ENCODE measurements at places on chromosomes 5 and 9.

- DNase-seq: peak; percentile 53
Observed at GRCh38 chr9:129489838-129490582, 130.9 kb downstream of the C9orf50 start.

DNA sequence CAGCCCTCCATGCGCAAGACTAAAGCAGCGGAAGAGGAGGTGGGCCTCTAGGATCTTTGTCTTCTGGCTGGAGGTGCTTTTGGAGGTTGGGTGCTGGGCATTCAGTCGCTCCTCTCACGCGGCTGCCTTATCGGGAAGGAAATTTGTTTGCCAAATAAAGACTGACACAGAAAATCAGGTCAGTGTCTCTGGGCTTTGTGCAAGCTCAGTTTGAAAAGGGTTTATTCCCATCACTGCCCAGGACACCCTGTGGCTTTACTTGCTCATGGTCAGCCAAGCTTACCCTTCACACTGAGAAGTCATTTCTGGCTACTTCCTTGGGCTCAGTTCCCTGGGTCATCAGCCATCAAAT lies 10.5 kb downstream of the SLC2A8 start:
- DNase-seq: no peak

DNA sequence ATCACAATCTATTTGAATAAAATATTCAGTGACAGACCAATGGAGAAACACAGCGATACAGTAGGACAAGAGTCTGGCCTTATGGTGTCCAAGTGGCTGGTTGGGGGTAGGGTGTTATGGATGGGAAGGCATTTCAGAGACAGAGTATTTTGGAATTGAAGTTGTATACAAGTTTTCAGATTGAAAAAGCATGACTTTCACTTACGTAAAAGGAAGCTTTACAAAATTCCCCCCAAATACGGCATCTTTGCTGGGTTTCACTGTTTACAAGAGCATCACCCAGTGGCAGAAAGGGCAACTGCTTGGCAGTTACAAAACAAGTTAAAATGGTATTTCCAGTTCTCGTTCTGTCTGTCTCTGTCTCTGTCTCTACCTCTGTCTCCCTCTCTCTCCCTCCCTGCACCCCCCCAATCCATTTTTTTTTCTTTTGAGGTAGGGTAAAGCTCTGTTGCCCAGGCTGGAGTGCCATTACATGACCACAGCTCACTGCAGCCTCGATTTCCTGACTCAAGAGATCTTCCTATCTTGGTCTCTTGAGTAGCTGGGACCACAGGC lies 86.2 kb downstream of the PTPN3 start:
- DNase-seq: no peak

GRCh38 chr9:78038620-78039300 lies 7.1 kb upstream of the GNAQ start:
- no peak for DNase-seq

DNA sequence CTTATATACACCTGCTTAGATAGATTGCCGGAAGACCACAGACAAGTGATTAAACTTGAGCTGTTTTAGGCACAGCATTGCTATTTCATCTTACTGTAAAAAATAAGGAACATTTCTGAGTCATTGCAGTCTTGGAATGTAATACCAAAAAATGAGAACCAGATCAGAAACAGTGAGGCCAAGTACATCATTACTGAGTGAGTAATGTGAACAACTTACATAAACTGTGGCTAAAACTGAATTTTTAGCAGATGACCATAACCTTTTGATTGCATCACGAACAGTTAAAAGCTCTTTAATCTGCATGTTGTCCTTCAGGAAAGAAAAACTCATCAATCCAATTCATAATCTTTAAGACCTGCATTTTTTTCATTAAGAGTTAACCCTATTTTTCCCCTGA lies 157.1 kb upstream of the FGF10 start:
- no peak for DNase-seq

- no peak for DNase-seq
Observed at GRCh38 chr5:172077664-172078425, 71.4 kb upstream of the FBXW11 start.

DNA sequence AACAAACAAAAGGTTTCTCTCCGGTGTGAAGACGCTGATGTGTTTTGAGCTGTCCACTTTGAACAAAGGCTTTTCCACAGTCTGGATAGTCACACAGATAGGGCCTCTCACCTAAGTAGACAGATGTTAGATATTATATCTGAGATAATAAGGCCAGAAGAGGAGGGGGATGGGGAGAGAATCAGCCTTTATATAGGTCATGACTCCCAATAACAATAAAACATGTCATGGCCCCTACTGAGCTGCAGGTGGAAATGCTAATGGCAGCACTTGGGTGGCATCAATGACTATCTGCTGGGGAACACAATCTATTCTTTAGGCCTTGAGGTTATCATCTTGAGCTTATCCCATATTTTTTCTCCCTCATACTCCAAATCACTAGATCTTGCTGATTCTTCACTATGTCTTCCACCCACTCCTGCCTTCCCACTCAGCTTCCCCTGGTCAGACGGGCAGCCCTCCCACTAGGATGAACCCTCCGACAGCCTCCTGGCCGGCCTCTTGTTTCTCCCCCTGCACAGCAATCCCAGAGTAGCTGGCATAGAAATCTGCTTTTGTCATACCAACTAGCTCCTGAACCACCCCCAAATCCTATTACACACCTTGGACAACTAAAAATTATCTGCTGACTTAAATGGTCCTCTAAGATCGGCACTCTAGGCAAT lies 11.5 kb upstream of the SLC35D2 start:
- DNase-seq: no peak

DNA sequence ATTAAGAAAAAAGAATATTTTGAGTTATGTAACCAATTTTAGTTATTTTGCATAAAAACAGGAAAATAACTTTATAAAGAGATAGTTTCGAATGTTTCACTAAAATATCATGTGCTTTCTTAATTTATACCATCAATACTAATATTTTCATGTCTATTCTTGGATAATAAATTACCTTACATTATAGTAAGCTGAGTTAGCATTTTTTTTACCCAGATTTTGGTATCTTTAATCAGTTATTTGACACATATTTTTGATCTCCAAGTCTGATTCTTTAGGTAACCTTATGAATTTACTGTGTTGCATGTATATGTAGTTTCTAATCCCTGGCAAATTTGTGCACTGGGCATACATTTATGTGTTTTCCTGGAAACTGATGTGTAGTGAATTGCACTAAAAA lies 138.0 kb downstream of the KDM4C start:
- DNase-seq: no peak

- DNase-seq: no peak
Observed at GRCh38 chr5:172692981-172693380, 51.9 kb downstream of the NEURL1B start.

DNA sequence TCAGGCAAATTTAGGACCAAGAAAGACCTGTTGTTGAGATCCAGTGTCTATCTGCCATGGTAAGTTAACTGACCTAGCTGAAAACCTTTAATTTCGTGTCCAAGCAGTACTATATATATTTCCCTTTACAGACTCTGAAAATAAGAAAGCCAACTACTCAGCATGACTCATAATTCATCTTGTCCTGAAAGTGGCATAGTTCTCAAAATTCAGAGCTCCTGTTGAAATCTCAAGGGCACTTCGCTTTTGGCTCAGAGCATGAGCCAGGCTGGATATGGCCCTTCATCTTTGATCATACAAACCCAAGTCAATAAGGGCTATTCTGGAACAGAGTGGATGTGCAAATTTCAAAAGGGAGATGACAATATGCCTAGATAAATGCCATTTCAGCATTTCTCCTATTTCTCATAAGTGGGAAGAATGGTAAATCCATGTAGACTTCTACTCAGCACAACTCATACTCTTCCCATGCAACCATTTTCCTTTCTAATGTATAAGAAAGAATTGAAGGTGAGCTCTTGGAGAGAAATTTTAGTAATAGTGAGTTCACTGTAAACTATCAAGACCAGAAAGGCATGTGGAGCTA lies 567.9 kb upstream of the DAB2 start:
- no peak for DNase-seq

GRCh38 chr5:172114875-172115422 lies 73.1 kb downstream of the STK10 start:
- DNase-seq: peak; percentile 45

GRCh38 chr9:97593960-97594359 lies 39.2 kb downstream of the TSTD2 start:
- DNase-seq: no peak

DNA sequence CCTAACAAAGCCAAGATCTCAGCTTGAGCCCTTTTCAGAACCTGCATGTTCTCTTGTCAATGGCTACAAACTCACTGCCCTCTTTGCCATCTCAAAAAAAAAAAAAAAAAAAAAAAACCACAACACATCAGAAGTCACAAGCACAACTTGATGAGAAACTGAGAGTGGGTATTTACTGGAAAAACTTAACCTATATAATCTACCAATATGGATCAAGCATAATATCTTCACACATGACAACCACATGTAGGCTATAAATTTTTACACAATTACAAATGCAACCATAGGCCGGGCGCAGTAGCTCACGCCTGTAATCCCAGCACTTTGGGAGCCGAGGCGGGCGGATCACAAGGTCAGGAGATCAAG lies 9.0 kb downstream of the MTMR12 start:
- no peak for DNase-seq

DNA sequence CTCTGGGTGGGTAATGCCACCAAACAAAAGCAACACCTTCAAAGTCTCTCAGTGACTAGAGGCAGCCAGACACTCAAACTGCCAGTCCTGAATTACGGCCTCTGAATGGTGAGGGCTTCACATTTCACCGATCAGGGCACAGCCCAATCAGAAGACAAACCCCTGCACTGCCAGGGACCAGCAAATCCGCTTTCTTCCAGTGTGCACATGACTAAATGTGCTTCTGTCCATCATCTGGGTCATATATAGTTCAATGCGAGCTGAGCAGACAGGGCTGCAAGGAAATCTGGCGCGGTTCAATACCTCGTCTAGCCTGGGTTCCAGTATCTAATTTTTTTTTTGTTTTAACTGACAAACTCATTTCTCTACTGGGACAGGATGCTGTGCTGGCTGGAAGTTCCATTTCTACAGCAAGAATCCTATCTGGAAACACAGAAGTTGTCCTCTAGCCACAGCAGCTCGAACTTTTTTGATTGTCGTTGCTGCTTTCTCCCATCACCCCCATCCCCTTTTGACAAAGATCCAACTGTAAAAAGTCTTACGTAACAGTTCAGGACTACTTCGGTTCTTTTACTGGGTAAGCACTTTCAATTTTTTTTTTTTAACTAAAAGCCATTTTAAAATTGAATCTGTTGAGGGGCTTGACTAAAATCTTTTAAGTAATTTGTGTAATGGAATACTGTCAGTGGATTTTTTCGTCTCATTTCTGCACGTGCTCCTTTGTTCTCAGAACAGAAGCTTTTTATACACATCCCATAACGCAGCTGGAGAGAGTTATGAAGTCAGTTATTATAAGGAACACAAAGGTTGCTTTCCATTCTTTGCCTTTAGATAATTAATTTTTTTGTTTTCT lies 112.7 kb downstream of the NR6A1 start:
- no peak for DNase-seq

DNA sequence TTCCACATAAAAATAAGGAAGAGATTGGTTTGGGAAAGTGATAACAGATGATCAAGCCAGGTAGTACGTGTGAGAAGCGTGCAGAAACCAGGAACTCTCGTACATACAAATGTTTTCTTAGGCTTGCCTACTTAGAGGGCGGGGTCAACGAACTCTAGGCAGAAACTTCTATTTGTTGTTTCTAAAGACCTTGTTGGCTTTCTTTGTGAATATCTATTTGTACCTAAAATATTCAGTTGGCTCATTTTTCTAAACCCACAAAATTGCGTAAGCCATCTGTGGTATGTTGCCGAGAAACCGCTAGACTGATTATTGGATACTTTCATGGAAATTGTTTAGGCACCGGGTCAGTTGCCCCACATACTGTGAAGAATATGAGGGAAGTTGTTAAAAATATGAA lies 458.5 kb downstream of the MAT2B start:
- no peak for DNase-seq

DNA sequence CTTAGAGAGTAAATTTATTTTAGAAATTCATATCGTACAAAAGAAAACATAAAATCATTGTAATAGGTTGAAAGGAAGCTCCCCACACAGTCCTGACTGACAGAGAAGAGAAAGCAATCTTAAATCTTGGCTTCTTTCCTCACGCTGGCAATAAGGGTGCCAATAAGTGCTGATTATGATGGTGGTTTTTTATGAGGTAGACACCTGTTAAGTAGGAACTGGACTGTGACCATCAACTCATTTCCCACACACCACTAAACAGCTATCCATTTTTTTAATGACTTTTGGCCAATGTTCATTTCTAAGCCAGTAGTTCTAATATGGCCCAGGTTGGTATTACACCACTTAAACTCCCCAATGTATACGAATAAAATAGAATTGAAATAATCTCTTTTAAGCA lies 893.5 kb upstream of the NUDT12 start:
- DNase-seq: no peak

GRCh38 chr9:110949081-110949480 lies 89.2 kb downstream of the LPAR1 start:
- no peak for DNase-seq

- DNase-seq: no peak
Observed at GRCh38 chr9:131289301-131290035, at the start of gene PLPP7. Gene PLPP7, plus strand, starts transcription at chr9:131289723. Its CDS starts 275 bp downstream, at chr9:131289998.

GRCh38 chr5:132867046-132867451 lies 607 bp downstream of the UQCRQ start:
- DNase-seq: no peak

GRCh38 chr5:7078101-7078500 lies 317.8 kb upstream of the ADCY2 start:
- DNase-seq: no peak

- DNase-seq: no peak
Observed at GRCh38 chr9:33170464-33171415, 3.6 kb upstream of the B4GALT1 start.

GRCh38 chr9:128149001-128149701 lies at the start of gene LCN2:
Gene LCN2, plus strand, starts transcription at chr9:128149453. Its CDS starts 73 bp downstream, at chr9:128149526.
- DNase-seq: no peak

GRCh38 chr5:162026803-162027202 lies 40.8 kb upstream of the GABRG2 start:
- no peak for DNase-seq

- no peak for DNase-seq
Observed at GRCh38 chr5:78215972-78216371, 78.5 kb downstream of the AP3B1 start.

DNA sequence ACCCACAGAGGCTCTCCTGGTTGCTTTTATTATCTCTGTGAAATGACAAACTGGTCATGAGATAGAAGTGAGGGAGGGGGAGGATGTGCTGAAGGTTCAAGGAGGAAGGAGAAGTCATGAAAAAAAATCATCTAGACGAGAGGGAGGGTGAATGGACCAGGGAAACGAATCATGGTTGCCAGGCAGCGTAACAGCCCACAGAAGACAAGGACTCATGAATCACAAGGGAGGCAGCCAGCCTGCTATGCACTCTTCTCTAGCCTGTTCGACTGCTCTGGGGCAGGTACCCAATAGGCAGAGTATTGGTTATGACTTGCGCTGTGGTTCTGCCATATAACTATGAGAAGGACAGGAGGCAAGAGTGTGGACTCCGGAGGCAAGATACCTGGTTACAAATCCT lies 475.2 kb downstream of the CDK5RAP2 start:
- no peak for DNase-seq

GRCh38 chr5:116394186-116394867 lies 180.3 kb downstream of the SEMA6A start:
- no peak for DNase-seq

GRCh38 chr9:84772511-84772910 lies 103.0 kb downstream of the NTRK2 start:
- no peak for DNase-seq

- DNase-seq: no peak
Observed at GRCh38 chr5:34927785-34928184, 1.6 kb upstream of the DNAJC21 start.
